Heart right ventricle (tissue), 16 donors: ENCODE measurements at places on chromosomes 6 and 20. TPM values are rescaled to one million over a fixed set of nuclear protein-coding genes. Genes with fewer than 3 reads are reported as not detected.

GRCh38 chr6:35016502-35017321 lies 124.4 kb downstream of the TCP11 start:
- peak; percentile 66 for DNase-seq
- H3K36me3 ChIP-seq = no peaks in the 10 kb centered on the region
- peak overlapping the region; percentile 61 for H3K4me3 ChIP-seq

- no peaks in the 10 kb centered on the region for H3K36me3 ChIP-seq
- DNase-seq = no peak
- no peaks in the 10 kb centered on the region for H3K4me1 ChIP-seq
- H3K4me3 ChIP-seq = no peak overlapping the region
- H3K27me3 ChIP-seq = no peaks in the 10 kb centered on the region
Measured at GRCh38 chr20:6213311-6213710, 90.5 kb upstream of the FERMT1 start.

GRCh38 chr20:20737158-20737557 lies 24.7 kb upstream of the RALGAPA2 start:
- DNase-seq = no peak
- no peaks in the 10 kb centered on the region for H3K27me3 ChIP-seq
- no peak overlapping the region for H3K4me3 ChIP-seq
- no peak overlapping the region for H3K27ac ChIP-seq
- no peaks in the 10 kb centered on the region for H3K36me3 ChIP-seq

- H3K4me3 ChIP-seq = peak overlapping the region; percentile 93
- DNase-seq = peak; percentile 65
- peaks cover 5% of the 10 kb centered on the region for H3K36me3 ChIP-seq
- H3K4me1 ChIP-seq = peaks cover 36% of the 10 kb centered on the region
- H3K27me3 ChIP-seq = no peaks in the 10 kb centered on the region
Measured at GRCh38 chr6:13488015-13488895, 855 bp upstream of the GFOD1 start.

The HLA-B gene
- 516 TPM for polyA plus RNA-seq
